ENCODE measurements at places on chromosomes 5 and 9.

DNA sequence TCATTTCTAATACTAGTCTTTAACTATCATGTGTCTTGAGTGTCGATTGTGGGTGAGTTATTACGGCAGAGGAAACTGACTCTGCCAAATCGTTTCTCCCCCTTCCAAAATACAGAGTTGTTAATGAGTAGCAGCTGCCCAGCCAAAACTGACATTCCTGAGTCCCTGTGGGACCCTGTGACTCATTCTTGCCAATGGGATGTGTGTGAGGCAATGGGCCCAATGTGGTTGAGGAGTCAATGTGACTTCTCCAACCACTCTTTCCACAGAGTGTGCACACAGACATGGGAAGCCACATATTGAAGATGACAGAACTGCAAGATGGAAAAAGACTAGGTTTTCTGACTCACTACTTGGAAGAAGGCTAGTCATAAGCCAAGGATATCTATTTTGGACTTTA, 434.7 kb downstream of the DTWD2 start:
- DNase-seq = no peak

- DNase-seq = no peak
Measured at GRCh38 chr9:114252394-114252793, 70.5 kb upstream of the ORM1 start.

- DNase-seq = no peak
Measured at GRCh38 chr5:127111112-127111511, 37.8 kb upstream of the C5orf63 start.

DNA sequence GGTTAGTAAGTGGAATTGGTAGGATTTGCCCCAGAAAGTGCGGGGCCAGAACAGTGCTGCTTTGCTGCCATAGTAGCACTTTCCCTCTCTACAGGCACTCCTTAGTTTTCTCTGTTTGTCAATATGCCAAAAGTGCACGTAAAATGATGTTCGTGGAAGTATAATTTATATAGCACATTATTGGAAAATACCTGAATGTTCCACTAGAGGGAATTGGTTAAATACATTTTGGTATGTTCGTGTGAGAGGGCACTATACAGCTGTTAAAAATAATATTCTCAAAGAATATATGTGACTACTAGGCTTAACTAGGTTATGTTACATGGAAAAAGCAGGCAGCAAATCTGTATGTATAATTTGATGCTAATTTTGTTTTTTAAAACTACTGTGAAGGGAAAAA, 184.0 kb upstream of the GDNF start:
- no peak for DNase-seq

DNA sequence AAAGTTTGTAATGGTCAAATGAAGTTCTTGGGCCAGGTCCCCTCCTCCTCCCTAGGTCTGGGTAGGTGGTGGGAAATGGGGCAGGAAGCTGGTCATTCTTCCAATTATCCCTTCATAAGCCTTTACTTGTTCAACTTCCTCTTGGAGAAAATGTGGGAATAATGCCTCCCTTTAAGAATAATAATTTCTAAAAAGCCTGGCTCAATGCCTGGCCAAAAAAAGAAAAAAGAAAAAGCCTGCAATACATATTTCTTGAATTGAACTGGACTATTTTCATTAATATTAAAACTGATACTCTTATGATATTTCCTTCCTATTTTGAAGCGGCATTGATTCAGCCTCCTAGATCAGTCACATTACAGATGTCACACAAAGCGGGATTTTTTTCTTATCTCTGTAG, 600.9 kb downstream of the CCDC171 start:
- no peak for DNase-seq

DNA sequence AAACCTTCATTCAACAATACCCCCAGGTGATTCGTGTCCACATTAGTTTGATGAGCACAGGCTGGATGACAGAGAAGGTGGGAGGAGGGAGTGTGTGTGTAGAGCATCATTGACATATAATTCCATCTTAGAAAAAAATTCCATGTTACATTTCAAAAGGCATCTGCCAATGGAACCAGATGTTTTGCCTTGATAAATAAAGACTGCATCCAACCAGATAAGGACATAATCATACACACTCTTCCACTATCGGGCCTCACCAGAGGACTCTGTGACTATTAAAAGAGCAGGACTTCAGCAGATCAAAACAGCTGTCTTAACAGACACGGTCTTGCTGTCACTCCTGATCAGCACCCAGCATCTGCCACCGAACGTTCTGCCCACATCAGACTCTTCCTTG, 96.4 kb upstream of the SPIN1 start:
- DNase-seq = no peak

- DNase-seq = peak; percentile 81
Measured at GRCh38 chr9:136538599-136539426, 7.0 kb downstream of the NOTCH1 start.

DNA sequence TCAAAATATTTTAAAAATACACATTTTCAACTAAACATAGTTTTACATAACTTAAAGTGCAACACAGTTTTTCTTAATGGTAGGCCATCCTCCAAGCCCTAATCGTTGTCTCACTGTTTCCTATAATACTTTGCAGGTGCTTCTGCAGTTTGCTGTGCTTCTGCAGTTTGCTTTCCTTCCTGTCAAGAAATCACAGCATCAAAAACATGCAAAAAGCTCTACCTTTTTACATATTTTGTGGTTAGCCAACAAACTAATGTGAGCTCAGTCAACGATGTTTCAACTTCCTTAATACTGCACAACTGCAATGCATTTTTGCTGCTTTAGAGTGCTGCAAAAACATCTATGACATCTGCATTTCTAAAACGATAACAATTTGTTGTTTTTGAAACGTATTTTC, 25.2 kb downstream of the EMB start:
- DNase-seq = no peak

DNA sequence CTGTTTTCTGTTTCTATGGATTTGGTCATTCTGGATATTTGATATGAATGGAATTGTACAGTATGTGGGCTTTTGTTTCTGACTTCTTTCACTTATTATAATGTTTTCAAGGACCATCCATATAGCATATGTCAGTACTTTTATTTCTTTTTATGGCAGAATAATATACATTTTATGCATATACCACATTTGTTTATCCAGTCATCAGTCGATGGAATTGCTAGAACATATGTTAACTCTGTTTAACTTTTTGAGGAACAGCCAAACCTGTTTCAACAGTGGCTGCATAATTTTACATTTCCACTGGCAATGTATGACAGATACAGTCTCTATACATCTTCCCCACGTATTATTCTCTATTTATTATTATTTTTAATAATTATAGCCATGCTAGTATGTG, 131.6 kb downstream of the PARP8 start:
- no peak for DNase-seq

Measured in stimulated activated CD4-positive, alpha-beta T cell treated with anti-CD3 and anti-CD28 coated beads, Interleukin-2, amount 100 ng/mL, for 24 hours (primary cell).